ENCODE measurements at places on chromosomes 7 and 10. TPM values are rescaled to one million over a fixed set of nuclear protein-coding genes. Genes with fewer than 3 reads are reported as not detected.

Gene SOSTDC1
- total RNA-seq = not detected

Gene PPP1R17
- total RNA-seq = not detected

Gene CROT
- 16.0 TPM for total RNA-seq

Gene SLC39A12
- not detected for total RNA-seq

Gene AGBL3
- 1.4 TPM for total RNA-seq

Gene GPR158
- total RNA-seq = 0.18 TPM

Gene EBLN1
- not detected for total RNA-seq

Gene CFAP43
- 0.09 TPM for total RNA-seq

Gene TBX20
- total RNA-seq = 4.6 TPM

Gene CCDC3
- 1.3 TPM for total RNA-seq

Gene AKR1C3
- total RNA-seq = 82.3 TPM

Gene SPDYE8
- not detected for total RNA-seq

Gene CTBP2
- total RNA-seq = 48.5 TPM

Gene SUN3
- not detected for total RNA-seq

Gene ITPRID1
- total RNA-seq = not detected

Gene IFT22
- total RNA-seq = 29.8 TPM

Gene FKBP9
- total RNA-seq = 558 TPM

Gene GBX1
- total RNA-seq = not detected

Gene GPNMB
- total RNA-seq = 58.6 TPM

Gene CNNM1
- 0.09 TPM for total RNA-seq

Gene STX1A
- 10.7 TPM for total RNA-seq

Gene OR2A5
- not detected for total RNA-seq

Gene KIF11
- 3.4 TPM for total RNA-seq

Gene KIAA1549
- 1.4 TPM for total RNA-seq

Gene OR2A42
- not detected for total RNA-seq

Gene TMEM270
- not detected for total RNA-seq

Gene SFMBT2
- 5.1 TPM for total RNA-seq

Gene RTKN2
- 1.00 TPM for total RNA-seq

Gene CYP3A5
- total RNA-seq = 0.28 TPM

Gene FAM237B
- not detected for total RNA-seq

Gene PSMG3
- total RNA-seq = 25.9 TPM

Gene OR6B1
- not detected for total RNA-seq

Gene MEST
- total RNA-seq = 240 TPM

Gene ADIRF
- 110 TPM for total RNA-seq

Gene MEIG1
- not detected for total RNA-seq

Gene NUDT13
- 1.4 TPM for total RNA-seq

Gene STAG3
- total RNA-seq = 0.28 TPM

Gene CRYGN
- 0.74 TPM for total RNA-seq

Gene SEMA4G
- total RNA-seq = 0.92 TPM

Gene PDIA4
- 623 TPM for total RNA-seq

Gene PRLHR
- total RNA-seq = not detected

Gene DNAJB9
- total RNA-seq = 38.5 TPM

Gene BAIAP2L1
- total RNA-seq = 1.4 TPM
